ENCODE measurements at places on chromosomes 11 and 22.

DNA sequence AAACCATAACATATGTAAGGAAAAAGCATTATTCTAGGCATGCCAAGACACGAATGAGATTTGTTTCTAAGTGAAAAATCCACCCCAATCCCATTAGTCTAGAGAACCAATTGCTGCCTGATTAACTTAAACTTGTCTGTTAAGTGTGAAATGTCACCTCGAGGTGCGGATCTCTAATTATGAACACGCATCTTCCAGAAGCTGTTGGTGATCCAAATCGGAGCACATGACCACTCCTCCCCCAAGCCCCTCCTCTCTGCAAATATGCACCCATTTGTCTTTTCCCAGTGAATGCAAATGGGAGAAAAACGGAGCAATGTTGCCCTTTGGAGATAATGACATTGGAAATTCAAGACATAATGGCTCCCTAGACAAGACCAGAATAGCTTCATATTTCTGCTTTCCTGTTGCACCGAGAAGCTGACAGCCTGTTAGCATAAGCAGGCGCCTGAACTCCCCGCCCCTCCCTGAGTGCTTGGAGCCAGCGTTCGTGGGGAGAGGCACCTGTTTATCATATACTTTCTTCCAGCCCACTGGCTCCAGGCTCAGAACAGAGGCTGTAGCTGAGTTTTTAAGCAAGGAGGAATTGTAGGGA, 6.0 kb upstream of the FXYD6 start:
- no peak for DNase-seq

DNA sequence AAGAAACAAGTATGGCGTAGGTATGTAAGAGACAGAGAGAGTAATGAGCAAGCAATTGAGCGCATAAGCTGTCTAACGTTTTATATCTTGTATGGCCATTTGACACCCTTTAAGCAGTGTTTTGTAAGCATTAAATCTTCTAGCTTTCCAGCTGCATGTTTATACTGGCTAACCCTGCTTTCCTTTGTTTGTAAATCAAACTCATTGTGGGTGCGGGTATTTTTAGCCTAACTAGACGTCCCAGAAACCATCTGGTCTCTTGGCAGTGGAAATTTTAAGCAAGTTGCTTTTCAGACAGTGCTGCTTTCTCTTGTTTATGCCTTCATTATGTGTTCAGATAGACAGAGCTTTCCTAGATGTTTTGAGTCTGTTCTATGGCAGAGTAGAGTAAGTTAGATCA, 73.5 kb downstream of the RNF169 start:
- DNase-seq, result no peak

- no peak for DNase-seq
Measured at GRCh38 chr22:40434745-40435144, 64.4 kb downstream of the SGSM3 start.

DNA sequence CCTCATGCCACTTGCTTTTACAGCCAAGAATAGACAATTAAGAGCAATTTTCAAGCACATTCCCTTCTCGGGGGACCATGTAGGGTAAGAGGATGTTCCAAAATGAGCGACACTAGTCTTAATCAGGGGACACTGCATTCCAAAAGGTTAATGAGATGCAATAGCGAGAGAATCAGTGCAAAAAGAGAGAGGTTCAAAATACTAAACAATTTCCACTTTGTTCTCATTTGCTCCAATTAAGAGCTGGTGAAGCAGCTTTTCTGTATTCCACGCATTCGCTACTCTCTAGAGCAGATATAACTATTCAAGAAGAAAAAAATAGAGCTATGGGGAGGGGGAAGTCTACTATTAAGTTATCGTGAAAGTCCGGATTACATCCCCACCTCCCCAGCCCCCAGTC, 811 bp downstream of the LRRC4C start:
- DNase-seq, result no peak

DNA sequence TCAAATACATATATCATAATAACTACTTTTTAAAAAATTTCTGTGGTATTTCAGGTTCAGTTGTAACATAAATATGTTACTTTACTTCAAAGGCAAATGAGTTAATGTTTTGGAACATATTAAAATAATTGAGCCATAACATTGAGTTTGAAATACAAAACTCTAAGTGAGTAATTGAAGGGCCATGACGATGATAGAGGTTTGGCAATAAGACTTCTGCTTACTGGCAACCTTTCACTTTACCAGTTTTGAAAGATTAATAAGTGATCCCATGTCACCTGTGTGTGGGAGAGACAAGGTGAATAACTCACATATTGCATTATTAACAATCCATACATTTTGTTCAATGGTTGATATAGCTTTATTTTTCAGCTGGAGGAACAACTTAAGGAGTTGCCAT, 144.4 kb downstream of the GRIA4 start:
- DNase-seq, result no peak

DNA sequence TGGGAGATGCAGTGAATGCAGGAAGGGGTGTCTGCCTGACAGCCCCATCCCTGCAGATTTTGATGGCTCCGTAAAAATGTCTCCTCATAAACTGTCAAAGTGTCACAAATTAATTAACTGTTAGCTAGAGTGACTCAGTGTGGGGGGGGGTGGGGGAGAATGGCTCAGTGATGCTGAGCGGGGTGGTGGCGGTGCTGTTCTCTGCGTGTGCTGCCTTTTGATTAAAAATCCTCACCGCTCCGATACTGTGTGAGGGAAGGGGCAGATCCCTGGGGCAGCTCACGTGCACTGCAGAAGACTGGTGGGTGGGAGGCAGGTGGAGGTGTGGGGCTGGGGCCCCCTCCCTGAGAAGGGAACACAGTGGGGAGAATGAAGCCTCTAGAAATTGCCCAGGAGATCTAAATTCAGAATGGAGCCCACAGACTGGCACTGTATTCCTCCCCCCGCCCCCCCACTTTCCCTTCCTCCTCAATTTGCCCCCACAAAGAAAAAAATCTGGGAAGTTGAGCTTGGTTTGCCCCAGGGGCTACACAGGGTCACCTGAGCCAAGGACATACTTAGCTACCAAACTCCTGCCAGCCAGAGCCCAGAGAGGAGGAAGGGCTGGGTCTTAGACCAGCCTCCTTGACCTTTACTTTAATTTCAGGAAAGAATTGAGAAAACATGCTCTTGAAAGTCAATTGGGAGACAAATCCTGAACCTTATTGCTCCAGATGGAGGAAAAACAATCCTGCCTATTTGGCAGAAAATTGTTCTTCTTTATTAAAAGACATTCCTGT, 39.8 kb downstream of the DRD2 start:
- no peak for DNase-seq

- no peak for DNase-seq
Measured at GRCh38 chr22:46065691-46066454, 84.5 kb upstream of the PPARA start.

- DNase-seq, result no peak
Measured at GRCh38 chr11:108235192-108235591, 12.3 kb downstream of the ATM start.

DNA sequence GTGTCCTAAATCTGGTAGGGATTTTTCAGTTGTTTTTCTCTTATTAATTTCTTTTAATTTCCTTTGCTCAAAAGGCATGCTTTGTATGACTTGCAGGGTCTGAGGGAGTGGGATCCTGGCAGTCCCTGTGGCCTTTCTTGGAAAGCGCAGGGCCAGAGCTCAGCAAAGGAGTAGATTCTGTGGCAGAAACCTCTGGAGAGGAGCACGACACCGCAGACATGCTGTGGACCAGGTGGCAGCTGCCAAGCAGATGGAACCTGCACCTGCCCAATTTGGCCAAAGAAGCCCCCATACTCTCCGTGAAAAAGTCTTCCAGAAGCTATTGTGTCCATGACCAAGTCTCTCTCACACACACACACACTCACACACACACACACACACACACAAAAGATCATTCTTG, 78.9 kb upstream of the FGF3 start:
- no peak for DNase-seq

- no peak for DNase-seq
Measured at GRCh38 chr11:61787928-61788491, 4.4 kb downstream of the TMEM258 start.

GRCh38 chr11:98434296-98434695, 586.5 kb upstream of the CNTN5 start:
- DNase-seq, result no peak

- no peak for DNase-seq
Measured at GRCh38 chr11:61571337-61571736, 9.5 kb downstream of the SYT7 start.

- peak; percentile 33 for DNase-seq
Measured at GRCh38 chr11:75508051-75508561, 17.6 kb downstream of the GDPD5 start.

DNA sequence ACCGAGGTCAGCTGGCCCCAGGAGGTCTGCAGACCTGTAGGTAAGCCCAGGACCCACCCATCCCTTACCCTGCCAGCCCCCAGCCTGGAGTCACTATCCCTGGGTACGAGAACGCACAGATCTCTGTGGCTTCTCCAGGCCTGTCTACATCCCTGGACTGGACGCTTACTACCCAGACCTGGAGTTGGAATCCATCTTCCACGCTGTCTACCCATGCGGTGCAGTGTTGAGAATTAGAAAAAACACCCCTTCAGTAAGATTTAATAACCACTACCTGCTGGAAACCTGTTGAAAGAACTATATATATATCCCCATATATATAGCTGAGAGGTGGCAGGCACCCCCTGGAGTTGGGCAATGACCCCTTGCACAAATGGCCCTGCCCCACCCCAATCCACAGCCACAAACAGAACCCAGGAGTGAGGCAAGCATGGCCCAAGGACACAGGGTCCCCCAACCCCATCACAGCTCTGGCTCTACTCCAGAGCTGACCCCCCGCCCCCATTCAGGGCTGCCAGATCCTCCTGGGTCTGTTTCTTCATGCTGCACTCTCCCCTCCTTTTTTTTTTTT, 17.7 kb upstream of the RGL4 start:
- DNase-seq, result no peak

GRCh38 chr11:116782728-116783127, 5.1 kb downstream of the ZPR1 start:
- peak; percentile 41 for DNase-seq

- DNase-seq, result no peak
Measured at GRCh38 chr11:107752949-107753822, 41.3 kb upstream of the SLN start.

DNA sequence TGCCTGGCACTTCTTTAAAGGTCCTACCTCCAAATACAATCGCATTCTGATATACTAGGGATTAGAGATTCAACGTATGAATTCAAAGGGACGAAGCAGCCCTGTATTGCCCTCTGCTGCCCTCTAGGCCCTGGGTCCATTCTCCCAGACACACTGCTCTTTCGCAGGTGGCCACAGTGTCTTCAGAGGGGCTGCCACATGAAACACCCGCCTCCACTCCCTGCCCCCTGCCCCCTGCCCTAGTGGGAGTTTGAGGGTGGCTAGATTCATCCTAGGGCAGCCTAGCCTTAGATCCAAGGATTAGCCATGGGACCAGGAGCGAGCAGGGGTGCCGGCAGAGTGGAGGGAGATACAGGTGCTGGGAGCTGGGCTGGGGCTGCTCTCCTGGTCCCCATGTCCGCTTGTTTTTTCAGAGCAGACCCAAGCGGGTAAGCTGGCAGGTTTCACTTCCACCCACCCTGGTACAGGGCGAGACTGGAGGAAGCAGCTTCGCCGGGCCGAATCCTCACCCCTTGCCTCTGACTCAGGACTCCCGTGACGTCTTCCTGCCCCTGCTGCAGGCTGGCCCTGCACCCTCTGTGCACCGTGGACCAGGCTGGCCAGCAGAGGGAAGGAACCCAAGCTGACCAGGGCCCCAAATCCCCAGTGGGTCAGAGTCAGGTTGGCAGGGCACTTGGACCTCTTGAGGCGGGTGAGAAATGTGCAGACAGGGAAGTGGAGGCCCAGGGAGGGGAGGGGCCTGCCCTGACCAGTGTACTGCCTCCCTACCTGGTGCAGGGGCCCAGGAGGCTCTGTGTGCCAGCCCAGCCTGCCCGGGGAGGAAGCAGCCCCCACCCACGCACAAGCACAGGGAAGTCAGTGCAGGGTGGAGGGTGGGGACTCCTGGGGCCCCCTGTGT, 28.4 kb upstream of the HMOX1 start:
- peak; percentile 74 for DNase-seq

DNA sequence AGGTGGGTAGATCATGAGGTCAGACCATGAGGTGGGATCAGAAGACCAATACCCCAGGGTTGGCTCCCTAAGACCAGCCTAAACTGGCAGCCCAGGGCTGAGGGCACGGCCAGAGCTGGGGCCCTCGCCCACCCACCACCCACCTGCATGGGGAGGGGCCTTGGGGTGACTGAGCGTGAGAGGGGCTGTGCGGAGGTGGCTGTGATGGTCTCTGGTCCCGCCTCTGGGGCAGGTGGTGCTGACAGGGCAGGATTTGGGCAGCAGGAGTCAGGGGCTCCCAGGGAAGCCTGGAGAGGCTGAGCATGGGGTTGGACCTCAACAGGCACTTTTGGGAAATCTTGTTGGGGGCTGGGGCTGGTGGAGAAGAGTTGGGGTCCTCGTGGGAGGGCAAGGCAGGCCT, 39.8 kb upstream of the MUC5AC start:
- no peak for DNase-seq

DNA sequence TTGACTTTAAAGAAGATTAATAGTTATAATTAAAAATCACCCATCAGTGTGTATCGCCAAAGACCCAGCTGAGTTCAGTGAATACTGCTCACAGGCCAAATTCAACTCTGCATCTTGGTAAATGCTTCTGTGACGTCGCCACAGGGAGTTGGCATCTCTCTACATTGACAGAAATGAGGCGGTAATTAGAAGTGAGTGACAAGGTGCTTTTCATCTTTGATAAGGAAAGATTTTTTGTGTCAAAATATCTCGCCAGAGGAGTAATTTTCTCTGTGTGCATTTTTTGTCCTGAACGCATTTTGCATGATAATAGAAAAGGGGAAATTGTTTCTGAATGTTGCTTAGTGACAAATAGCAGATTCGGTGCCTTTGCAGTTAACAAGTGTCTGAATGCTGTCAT, 345.8 kb downstream of the CNTN5 start:
- DNase-seq, result no peak

DNA sequence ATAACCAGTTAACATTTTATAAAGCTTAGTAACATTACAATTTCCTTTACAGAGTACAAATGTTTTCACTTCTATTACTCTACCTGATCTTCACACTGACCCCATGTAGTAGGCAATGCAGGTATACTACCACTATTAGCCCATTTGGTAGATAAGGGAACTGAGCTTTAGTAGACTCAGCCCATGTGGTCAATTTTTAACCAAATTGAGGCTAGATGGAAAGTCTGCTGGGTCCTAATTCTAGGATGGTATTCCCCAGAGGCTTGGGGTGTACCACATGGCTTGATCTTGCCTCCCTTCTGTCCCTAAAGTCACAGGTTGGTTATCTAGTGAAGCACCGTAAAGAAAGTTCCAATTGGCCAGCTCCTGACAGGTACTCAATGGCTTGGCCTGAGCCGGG, 48.2 kb downstream of the NRXN2 start:
- no peak for DNase-seq

DNA sequence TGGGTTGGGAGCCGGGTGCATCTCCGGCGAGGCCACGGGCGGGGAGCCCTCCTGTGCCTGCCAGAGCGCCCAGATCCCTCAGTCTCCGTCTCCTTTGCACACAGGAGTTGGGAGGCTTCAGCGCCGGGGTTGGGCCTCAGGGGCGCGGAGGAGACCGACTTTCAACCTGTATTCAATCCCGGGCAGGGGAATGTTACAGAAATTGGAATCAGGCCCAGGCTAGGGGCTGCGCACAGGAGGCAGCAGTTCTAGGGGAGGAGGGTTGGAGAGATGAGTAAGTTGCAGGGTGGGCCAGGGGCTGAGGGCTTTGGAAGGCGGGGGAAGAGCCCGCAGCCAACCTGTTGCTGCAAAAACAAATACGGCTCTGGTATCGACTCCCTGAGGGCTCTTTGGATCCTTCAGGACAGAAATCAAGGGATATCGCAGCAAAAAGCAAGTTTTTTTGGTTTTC, 640 bp upstream of the KCNA4 start:
- no peak for DNase-seq

GRCh38 chr22:20629401-20629800, 122.0 kb downstream of the MED15 start:
- DNase-seq, result no peak
